Activated CD4-positive, alpha-beta T cell treated with anti-CD3 and anti-CD28 coated beads, Interleukin-2, amount 10 ng/mL, durations not matched to agents 7 days and 5 days (primary cell): ENCODE measurements at places on chromosomes 13 and 19. TPM values are rescaled to one million over a fixed set of nuclear protein-coding genes. Genes with fewer than 3 reads are reported as not detected.

DNA sequence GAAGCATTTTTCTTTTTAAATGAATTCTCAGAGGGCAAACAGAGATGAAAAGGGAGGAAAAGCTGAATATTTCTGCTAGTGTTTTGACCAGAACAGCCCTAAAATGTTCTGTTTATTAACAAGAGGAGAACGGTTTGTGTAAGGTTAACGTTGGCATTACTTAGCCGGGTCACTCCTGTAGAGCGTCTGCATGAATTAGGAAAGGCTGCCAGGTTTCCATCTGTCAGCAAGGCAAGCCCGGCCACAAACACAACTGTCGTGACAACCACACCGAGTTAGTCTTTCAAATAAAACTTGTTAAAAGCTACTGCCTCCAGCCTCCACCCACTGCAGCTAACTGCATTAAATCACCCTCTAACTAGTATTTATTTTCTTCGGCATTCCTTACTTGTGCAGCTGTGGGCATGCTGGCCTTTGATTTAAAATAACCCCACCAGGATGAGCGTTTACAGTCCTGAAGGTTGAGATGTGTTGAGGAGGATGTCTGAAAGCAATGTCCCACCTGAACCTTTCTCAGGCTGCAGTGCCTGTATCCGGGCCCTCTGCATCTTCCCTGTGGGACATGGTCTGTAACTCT, 527.9 kb downstream of the FGF9 start:
- no peak for DNase-seq

DNA sequence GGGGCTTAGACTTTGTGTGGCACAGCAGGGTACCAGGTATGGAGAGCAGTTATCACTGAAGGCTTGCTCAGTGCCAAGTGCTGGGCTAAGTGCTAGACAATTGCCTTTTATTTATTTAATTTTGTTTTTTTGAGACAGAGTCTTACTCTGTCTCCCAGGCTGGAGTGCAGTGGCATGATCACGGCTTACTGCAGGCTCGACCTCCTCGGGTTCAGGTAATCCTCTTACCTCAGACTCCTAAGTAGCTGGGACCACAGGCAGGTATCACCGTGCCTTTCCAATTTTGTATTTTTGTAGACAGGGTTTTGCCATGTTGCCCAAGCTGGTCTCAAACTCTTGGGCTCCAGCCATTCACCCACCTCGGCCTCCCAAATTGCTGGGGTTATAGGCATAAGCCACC, 256.9 kb downstream of the ZNF536 start:
- DNase-seq = no peak

DNA sequence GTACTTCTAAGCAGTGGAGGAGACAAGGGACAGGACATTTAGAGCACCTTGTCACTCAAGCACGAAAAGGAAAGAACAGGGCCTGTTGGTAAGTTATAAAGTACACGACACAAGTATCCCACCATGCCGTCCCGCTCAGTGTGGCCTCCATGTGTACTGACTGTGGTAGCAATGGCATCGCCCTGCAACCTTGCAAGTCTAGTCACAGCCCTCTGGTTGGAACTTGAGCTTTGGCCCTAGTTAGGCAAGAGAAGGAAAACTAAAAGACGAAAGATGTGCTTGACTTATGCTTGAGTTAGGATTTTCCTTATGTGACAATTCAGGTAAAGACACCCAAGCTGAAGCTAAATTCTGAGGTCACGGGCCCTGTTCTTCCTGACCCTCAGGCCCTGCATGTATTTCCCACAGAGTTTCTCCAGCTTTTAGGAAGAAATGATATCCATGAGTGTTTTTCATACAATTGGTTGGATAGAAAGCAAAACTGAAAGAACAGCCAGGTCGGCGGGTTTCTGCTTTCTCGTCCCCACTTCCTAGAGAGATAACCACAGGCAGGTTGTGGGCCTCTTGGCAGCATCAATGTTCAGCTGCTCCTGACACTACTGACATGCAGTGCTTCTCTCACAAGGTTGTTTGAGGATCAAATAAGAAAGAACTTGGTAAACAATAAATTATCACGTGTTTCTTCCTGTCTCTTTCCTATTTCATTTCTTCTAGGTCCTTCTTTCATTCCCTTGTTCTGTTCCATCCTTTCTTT, 216.2 kb downstream of the IRS2 start:
- peak; percentile 80 for DNase-seq

The RFPL4A gene
- total RNA-seq = not detected

DNA sequence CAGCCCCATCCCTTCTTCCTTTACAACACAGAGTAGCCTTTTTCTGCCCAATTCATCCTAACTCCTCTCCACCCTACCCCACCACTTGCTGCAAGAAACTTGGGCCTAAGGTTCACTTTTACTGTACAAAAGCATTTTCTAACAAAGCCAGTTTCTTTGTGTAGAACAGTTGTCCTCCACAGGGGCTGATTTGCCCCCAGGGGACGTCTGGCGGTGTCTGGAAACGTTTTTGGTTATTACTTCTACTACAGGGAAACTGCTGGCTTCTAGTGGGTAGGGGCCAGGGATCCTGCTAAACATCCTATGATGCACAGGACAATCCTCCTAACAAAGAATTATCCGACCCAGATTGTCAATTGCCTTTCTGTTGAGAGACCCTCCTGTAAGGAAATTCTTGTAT, 7.3 kb upstream of the LMO7 start:
- DNase-seq = no peak

The NUMBL gene
- 5.7 TPM for total RNA-seq

The GEMIN7 gene
- 30.0 TPM for total RNA-seq

The CD70 gene
- 12.9 TPM for total RNA-seq
